DMS 273 treated with DMSO at 0.1 percent for 48 hours (cell line): ENCODE measurements at places on chromosomes 12 and 14.

- DNase-seq = no peak
Observed at GRCh38 chr12:32257695-32258496, 141.5 kb upstream of the FGD4 start.

GRCh38 chr12:3228552-3228951, 151.4 kb downstream of the TSPAN9 start:
- no peak for DNase-seq

GRCh38 chr14:62674563-62675237, 370.6 kb downstream of the KCNH5 start:
- DNase-seq = no peak

GRCh38 chr12:40647651-40648050, 44.6 kb upstream of the CNTN1 start:
- no peak for DNase-seq

DNA sequence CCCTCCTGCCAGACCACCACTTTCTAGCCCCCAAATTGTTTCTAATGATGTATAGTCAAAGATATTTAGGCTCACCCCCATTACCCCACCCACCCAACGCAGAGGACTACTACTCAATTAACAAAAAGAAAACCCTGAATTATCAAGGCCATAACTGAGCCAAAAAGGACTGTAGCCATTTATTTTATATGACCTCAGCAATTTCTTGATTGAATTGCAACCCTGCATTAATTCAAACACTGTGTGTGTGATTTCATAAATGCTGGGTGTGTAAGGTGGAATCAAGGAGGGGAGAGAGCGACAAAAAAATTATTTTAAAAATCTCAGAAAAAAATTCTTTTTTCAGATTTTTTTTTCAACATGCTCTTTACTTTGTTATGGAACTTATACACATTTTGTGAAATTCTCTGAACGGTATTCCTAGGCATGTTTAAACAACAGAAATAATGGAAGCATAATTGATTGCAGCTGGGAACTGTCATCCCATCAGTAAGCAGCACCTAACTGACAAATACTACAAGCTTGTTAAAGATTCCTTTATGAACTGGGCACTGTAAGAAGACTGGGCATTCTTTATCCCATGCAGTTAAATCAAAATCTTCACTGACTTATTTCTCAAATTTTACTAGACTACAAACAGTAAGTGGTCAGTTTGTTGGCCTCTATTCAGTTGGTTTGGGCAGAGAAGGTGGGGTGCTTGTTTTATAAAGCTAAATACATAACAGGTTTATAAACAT, 179.1 kb downstream of the SOX5 start:
- no peak for DNase-seq

GRCh38 chr14:77612011-77612620, 4.3 kb downstream of the SPTLC2 start:
- DNase-seq = no peak

DNA sequence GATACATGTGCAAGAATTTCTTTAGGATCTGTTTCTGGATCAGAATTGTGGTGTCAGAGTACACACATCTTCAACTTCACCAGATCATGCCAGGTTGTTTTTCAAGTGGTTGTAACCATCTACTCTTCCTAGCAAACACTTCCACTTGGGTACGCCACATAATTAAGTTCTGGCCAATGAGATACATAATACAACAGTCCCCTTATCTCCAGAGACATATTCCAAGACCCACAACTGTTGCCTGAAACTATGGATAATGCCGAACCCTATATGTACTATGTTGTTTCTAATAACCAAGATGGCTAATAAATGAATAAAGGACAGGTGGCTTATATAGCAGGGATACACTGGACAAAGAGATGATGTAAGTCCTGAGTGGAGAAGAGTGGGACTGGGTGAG, 2.5 kb upstream of the CHPT1 start:
- DNase-seq = no peak

- DNase-seq = no peak
Observed at GRCh38 chr14:23066368-23066767, 9.0 kb upstream of the CDH24 start.

DNA sequence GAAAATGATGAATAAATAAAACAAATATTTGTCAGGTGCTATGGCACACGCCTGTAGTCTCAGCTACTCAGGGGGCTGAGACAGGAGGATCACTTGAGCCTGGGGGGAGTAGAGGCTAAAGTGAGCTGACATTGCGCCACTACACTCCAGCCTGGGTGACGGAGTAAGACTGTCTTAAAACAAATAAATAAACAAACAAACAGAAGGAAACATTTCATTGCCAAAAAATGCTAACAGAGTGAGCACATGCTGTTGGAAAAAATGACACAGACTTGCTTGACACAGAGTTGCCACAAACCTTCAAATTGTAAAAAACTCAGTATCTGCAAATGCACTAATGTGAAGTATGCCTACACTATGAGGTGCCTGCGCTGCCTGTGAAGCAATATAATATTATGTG, 50.8 kb upstream of the AP4S1 start:
- DNase-seq = no peak

- no peak for DNase-seq
Observed at GRCh38 chr14:69943084-69943780, 64.0 kb downstream of the SMOC1 start.

DNA sequence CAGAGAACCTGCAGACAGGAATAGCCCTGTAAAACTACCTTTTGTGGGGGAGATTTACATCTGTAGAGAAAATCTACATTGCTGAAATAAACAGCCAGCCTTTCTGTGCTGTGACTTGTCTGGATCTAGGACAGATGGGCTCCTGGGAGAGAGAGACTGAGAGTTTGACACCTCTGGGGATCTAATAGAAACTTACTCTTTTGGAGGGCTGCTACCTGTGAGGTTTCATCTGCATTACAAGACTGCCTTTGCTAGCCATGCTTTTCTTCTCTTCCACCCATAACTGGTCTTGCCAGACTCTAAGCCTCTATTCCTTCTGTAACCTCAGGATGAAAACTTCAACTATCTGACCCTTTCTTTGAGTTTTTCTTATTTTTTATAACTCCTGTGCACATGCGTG, 452.6 kb downstream of the ZFP36L1 start:
- DNase-seq = no peak

GRCh38 chr12:2411616-2412304, 359.0 kb downstream of the CACNA1C start:
- no peak for DNase-seq

GRCh38 chr14:105894125-105894977, 368.0 kb downstream of the TMEM121 start:
- no peak for DNase-seq

GRCh38 chr12:23587833-23588559, 361.5 kb downstream of the SOX5 start:
- DNase-seq = no peak

- DNase-seq = no peak
Observed at GRCh38 chr12:86711731-86712130, 455.5 kb upstream of the MGAT4C start.

DNA sequence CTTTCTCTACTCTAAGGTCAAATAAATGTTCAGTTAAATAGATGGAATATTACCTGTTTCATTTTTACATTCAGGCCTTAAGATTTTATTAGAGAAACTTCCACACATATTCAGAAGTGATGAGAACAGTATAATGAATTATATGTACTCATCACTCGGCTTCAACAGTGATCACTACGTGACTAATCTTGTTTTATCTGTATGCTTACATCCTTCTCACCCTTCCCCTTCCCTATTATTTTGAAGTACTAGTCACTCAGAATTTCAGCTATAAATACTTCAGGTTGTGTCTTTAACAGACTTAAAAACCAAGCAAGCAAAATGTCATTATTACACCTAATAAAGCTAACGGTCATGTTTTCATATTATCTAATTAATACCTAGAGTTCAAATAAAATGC, 34.9 kb downstream of the ETV6 start:
- no peak for DNase-seq

- DNase-seq = no peak
Observed at GRCh38 chr12:46562625-46563225, 190.2 kb upstream of the SLC38A2 start.

DNA sequence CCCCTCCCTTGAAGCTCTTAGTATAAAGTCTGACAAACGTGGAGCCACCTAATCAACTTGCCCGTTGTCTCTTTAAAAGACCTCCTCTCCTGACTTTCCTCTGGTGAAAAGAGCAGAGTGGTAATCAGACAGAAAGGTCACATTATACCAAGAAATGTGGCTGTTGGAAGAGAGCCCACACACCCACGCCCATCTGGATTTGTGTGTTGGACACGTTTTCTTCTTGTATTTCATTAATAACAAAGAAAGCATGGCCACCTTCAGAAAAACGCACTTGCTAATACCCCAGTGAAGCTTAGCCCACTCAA, 41.3 kb downstream of the CCDC60 start:
- no peak for DNase-seq

DNA sequence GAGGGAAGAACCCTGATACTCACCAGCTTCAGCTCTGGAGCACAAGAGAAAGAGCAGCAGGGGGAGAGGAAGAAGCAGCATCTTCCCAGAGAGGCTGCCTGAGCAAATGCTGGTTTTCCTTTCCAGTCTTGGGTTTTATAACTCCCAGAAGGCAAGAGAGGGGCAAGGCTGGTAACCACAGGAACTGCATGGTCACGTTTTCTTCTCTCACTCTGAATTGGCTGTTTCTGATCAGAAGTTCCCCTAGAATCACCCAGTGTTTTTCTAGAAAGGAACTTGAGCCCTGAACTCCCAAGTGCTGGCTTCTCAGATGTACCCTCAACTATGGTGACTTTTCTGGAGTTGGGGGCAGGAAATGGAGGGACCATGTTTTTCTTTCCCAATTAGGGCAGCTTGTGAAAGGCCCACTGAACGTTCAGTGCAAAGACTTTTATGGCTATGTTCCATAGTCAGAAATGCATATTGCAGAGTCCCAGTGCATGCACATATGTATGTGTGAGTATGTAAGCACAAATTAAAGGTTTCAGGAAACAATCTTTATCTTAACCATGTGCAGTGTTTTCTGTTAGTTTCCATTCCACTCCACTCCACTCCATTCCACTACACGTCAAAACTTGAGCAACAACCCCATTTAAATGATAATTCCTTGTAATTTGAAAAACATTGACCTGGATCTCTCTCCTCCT, at the start of gene CMA1:
CMA1 (minus strand) TSS at position 111 of the 686 bp plus-strand sequence; CDS start at position 81, 30 bp downstream.
- no peak for DNase-seq

- DNase-seq = no peak
Observed at GRCh38 chr12:132077322-132078100, 66.6 kb downstream of the DDX51 start.

DNA sequence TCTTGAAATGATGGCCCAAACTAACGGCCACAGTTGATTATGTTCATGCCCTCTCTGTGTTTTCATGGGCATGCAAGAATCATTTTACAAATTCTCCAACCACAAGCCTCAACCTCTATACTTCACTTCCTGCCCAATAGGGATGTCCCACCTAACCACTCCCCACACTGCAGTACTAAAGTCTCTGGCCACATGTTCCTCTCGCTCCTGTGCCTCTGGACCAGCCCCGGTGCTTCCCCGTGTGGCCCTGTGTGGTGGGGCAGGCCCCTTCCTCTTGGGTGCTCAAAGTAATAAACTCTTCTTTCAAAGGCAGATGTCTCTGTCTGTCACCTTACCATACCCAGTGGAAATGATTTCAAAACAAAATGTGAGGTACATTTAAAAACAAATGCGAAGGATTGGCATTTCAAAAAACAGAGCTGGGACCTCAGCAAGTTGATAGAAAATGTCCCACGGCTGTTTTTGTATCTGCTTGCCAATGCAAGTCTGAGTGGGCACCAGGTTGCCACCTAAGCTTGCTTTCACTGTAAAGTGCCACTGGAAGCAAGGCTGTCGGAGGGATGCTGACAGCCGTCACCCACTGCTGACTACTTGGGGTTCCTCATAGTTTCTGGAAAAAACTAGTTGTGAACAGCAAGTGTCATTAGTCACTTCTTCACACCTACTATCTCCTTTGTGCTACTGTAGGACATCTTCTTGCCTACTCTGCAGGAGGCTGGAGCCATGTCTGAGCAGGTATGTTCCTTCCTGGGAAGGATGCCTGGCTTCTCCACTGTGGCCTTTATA, 8.2 kb upstream of the SERPINA11 start:
- no peak for DNase-seq

- DNase-seq = no peak
Observed at GRCh38 chr12:129393357-129393937, 510.4 kb downstream of the TMEM132D start.

- no peak for DNase-seq
Observed at GRCh38 chr14:30573226-30573814, 14.4 kb downstream of the G2E3 start.
